ENCODE measurements at places on chromosomes 6 and 20. TPM values are rescaled to one million over a fixed set of nuclear protein-coding genes. Genes with fewer than 3 reads are reported as not detected.

The CHRNA4 gene
- total RNA-seq: not detected

The SLC35F1 gene
- 2.8 TPM for total RNA-seq

DNA sequence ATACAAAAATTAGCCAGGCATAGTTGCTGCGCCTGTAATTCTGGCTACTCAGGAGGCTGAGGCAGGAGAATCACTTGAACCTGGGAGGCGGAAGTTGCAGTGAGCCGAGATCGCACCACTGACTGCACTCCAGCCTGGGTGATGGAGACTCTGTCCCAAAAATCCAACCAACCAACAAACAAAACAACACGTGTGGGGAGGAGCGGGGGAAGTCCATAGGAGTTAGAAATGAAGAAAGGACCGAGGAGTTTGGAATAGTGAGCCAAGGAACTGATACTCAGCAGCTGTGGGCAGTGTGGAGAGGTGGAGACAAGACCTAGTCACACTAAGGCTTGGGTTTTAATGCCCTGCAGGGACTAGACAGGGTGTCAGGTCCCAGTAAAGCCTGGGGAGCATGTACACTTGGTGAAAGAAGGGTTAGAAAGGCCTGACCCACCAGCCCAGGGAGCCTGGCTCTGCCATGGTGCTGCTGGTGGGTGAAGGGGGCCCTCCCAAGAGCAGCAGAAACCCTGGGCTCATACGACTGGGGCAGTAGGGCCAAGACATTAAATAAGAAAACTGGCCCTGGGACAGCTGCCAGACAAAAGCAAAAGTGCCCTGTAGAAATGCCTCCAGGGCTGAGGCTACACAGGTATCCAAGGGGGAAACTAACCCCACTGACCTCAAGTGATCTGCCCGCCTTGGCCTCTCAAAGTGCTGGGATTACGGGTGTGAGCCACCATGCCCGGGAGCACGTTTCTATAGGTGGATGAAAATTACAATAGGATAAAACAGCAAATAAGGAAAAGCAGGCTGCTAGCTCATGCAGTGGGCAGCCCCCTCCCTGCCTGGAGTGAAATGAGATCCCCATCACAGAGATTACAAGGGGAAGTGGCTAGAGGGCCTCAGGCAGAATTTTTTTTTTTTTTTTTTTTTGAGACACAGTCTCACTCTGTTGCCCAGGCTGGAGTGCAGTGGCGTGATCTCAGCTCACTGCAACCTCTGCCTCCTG is 58.0 kb downstream of the MYH7B start:
- peaks cover 57% of the 10 kb centered on the region for H3K4me1 ChIP-seq
- H3K27me3 ChIP-seq: no peaks in the 10 kb centered on the region
- H3K27ac ChIP-seq: peak overlapping the region; percentile 72

DNA sequence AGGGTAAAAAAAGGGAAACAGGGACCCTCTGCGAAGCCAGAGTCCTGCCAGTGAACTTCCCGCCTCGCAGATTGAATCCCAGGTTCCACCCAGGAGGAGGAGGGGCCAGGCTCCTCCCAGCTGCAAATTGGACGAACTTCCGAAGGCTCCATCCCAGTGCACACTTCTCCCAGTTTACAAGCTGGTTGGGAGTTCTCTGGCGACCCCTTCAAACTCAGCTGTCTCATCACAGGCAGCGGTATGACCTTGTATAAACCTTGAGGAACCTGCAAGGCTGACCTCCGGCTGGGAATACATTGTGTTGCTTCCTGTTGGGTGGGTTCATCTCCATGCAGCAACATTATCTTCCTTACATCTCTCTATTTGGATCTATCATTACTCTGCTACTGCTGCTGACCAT is 962.7 kb downstream of the GRIK2 start:
- H3K27me3 ChIP-seq: no peaks in the 10 kb centered on the region
- no peak for DNase-seq
- no peak overlapping the region for H3K4me3 ChIP-seq
- H3K4me1 ChIP-seq: no peaks in the 10 kb centered on the region
- no peak overlapping the region for H3K27ac ChIP-seq
- no peaks in the 10 kb centered on the region for H3K36me3 ChIP-seq

- H3K4me3 ChIP-seq: no peak overlapping the region
- no peaks in the 10 kb centered on the region for H3K36me3 ChIP-seq
- no peaks in the 10 kb centered on the region for H3K4me1 ChIP-seq
- no peak overlapping the region for H3K27ac ChIP-seq
Observed at GRCh38 chr6:155795173-155795796, 339.6 kb upstream of the NOX3 start.

- H3K4me3 ChIP-seq: no peak overlapping the region
- H3K36me3 ChIP-seq: no peaks in the 10 kb centered on the region
- no peaks in the 10 kb centered on the region for H3K27me3 ChIP-seq
Observed at GRCh38 chr6:144739873-144740272, 454.7 kb downstream of the UTRN start.

DNA sequence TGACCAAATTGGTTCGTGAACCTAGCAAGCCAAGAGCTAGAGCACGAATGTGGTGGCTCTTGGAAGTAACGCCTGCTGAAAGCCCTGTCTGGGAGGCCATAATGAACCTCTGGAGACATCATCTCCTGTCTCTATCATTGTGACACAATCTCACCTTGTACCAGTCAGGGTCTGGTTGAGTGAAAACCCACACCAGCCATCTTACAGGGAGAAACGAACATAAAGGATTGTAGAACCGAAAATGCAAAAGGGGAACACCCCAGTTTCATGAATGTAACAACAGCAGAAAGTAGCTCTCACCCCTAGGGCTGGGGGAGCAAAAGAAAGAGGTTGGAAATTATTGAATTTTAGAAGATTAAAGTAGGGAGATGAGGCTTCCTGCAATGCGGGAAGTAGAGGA is 50.9 kb upstream of the TAB2 start:
- no peak for DNase-seq
- H3K4me3 ChIP-seq: no peak overlapping the region
- no peaks in the 10 kb centered on the region for H3K4me1 ChIP-seq
- H3K27ac ChIP-seq: no peak overlapping the region
- no peaks in the 10 kb centered on the region for H3K27me3 ChIP-seq

The ERVFRD-1 gene
- 0.81 TPM for total RNA-seq

GRCh38 chr6:113623129-113623528 is 234.0 kb upstream of the MARCKS start:
- H3K4me3 ChIP-seq: no peak overlapping the region
- H3K4me1 ChIP-seq: no peaks in the 10 kb centered on the region
- H3K27ac ChIP-seq: no peak overlapping the region
- H3K36me3 ChIP-seq: no peaks in the 10 kb centered on the region
- no peaks in the 10 kb centered on the region for H3K27me3 ChIP-seq
- no peak for DNase-seq

DNA sequence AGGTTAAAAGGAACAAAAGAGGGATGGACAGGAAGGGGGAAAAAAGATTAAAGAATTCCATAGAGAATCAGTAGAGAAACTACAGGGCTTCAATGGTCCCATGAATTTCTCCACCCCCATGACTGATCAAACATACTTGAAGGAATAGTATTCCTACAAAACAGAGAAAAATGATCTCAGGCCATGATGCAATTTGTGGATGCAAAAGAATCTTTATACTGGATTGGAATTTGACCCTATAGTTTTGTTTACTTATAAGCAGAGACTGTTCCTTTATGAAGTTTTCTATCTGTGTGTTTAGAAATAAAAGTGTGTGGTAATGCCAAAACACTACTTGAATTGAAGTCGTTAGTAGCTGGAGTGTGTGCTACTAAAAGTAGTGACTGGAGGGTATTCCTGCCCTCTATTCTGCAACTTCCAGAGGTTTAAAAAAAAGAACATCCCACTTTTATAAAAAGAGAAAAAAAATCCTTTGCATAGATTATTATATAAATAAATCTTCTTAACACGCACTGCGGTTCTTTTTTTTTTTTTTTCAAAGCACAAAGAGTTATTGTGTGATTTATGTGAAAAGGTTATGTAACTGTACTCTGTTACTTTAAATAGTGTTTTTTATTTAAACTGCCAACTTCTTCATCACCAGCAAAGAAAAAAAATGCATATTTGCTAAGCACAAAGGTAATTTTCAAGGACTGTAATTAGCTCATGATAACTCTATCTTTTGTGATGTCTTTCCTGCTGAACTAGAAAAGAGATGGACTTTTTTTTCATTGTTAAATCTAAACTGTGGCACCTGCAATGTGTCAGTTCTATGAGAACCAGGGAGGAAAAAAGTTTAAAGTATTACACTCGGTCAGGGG is 214.5 kb upstream of the CITED2 start:
- H3K27ac ChIP-seq: no peak overlapping the region
- no peak overlapping the region for H3K4me3 ChIP-seq
- no peak for DNase-seq
- H3K27me3 ChIP-seq: no peaks in the 10 kb centered on the region
- peaks cover 37% of the 10 kb centered on the region for H3K4me1 ChIP-seq

DNA sequence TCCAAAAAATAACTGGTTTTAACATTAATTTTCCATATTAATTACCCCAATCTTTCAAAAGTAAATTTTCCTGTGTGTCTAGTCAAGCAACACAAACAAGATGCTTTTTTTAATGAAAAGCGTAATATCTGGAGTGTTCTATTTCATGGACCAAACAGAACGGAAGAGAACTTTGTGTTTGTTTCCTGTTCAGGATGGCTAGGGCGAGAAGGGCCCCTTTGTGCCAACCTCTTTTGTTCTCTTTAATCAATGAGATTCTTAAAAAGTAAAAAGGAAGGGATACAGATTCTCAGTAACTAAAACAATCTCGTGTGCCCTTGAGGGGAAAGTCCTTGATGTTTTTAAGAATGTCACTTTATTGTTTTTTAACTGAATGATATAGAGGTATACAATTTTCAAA is 55.7 kb downstream of the GNAS start:
- peaks cover 46% of the 10 kb centered on the region for H3K4me1 ChIP-seq
- H3K4me3 ChIP-seq: peak overlapping the region; percentile 23
- no peak overlapping the region for H3K27ac ChIP-seq
- H3K36me3 ChIP-seq: no peaks in the 10 kb centered on the region
- no peaks in the 10 kb centered on the region for H3K27me3 ChIP-seq
- no peak for DNase-seq

The FAM217A gene
- total RNA-seq: not detected

GRCh38 chr6:130982135-130982534 is 80.9 kb downstream of the EPB41L2 start:
- H3K36me3 ChIP-seq: no peaks in the 10 kb centered on the region
- H3K27ac ChIP-seq: no peak overlapping the region
- H3K4me1 ChIP-seq: peaks cover 34% of the 10 kb centered on the region

GRCh38 chr6:11265932-11266331 is 33.5 kb upstream of the NEDD9 start:
- H3K4me3 ChIP-seq: no peak overlapping the region
- no peaks in the 10 kb centered on the region for H3K27me3 ChIP-seq
- H3K36me3 ChIP-seq: no peaks in the 10 kb centered on the region
- no peak overlapping the region for H3K27ac ChIP-seq

- peaks cover 13% of the 10 kb centered on the region for H3K4me1 ChIP-seq
- peak overlapping the region; percentile 80 for H3K27ac ChIP-seq
- no peaks in the 10 kb centered on the region for H3K36me3 ChIP-seq
- no peak overlapping the region for H3K4me3 ChIP-seq
Observed at GRCh38 chr20:49562311-49563014, 5.5 kb downstream of the PTGIS start.

DNA sequence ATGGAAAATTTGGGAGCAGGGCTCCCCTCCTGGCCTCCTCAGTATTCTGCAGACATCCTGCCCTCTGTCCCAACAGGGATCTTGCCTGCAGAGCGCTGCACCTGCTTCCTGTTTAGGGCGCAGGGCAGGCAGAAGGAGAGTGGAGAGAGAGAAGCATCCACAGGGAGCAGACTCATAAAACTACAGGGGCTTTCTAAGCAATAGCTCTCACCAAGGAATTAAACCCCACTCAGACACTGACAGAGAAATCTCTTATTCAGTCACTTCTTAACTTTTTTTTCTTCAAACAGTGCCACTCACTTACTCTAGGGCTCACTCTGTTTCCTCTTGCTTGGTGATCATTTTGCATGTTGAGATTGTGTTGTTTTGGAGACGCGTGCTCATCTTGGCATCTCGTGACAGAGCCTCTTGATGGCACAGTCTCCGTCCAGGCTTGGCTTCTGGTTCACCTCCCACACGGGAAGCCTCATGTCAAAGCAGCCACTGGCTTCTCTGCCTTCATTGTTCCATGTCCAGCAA is 153.1 kb upstream of the INSM1 start:
- H3K4me3 ChIP-seq: no peak overlapping the region
- peaks cover 8% of the 10 kb centered on the region for H3K27me3 ChIP-seq

The COL11A2 gene
- 0.44 TPM for total RNA-seq

DNA sequence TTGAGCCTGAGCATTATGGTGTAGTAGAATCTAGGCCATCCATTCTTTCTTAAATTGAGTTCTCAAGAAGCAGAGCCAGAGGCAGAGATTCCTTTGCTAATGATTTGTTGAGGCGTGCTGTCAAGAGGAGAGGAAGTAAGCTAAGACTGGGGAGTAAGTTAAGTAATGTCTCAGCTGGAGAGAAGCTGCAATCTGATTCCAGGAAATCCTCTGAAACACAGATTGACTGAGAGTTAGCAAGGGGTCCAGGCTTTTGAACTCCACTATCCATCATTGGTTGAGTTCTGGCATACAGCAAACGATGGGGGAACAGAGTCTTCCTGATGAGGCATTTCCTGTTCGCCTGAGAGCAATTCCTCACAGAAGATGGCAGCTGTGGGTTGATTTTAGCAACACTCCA is 207.4 kb upstream of the RAB32 start:
- H3K4me1 ChIP-seq: no peaks in the 10 kb centered on the region
- H3K27me3 ChIP-seq: no peaks in the 10 kb centered on the region
- no peak for DNase-seq
- no peak overlapping the region for H3K4me3 ChIP-seq

DNA sequence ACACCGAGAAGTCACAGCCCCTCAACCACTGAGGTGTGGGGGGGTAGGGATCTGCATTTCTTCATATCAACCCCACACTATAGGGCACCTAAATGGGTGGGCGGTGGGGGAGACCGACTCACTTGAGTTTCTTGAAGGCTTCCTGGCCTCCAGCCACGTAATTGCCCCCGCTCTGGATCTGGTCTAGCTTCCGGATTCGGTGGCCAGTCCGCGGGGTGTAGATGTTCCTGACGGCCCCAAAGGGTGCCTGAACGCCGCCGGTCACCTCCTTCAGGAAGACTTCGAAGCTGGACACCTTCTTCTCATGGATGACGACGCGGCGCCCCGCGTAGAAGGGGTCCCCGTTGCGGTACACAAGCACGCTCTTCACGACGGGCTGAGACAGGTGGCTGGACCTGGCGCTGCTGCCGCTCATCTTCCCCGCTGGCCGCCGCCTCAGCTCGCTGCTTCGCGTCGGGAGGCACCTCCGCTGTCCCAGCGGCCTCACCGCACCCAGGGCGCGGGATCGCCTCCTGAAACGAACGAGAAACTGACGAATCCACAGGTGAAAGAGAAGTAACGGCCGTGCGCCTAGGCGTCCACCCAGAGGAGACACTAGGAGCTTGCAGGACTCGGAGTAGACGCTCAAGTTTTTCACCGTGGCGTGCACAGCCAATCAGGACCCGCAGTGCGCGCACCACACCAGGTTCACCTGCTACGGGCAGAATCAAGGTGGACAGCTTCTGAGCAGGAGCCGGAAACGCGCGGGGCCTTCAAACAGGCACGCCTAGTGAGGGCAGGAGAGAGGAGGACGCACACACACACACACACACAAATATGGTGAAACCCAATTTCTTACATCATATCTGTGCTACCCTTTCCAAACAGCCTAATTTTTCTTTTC is at the start of gene DCDC2:
TSS of gene DCDC2 (minus strand) at position 724 of the 883 bp plus-strand sequence. CDS start at position 415, 309 bp downstream.
- H3K27ac ChIP-seq: no peak within 1 kb of the TSS
- peak; percentile 51 for DNase-seq
- no peak within 1 kb of the TSS for H3K4me3 ChIP-seq
- no peaks in the 10 kb centered on the region for H3K27me3 ChIP-seq
- peaks cover 10% of the 10 kb centered on the region for H3K4me1 ChIP-seq

- no peaks in the 10 kb centered on the region for H3K27me3 ChIP-seq
- no peaks in the 10 kb centered on the region for H3K36me3 ChIP-seq
- DNase-seq: no peak
- no peak overlapping the region for H3K4me3 ChIP-seq
- H3K27ac ChIP-seq: no peak overlapping the region
- no peaks in the 10 kb centered on the region for H3K4me1 ChIP-seq
Observed at GRCh38 chr6:36364669-36365479, 22.6 kb downstream of the ETV7 start.

Data from adrenal gland (tissue), 19 donors.